ENCODE measurements at places on chromosomes 7 and 10.
A peak's percentile ranks its signal among the peaks of the same experiment; 100 is the strongest.

- peak; percentile 31 for DNase-seq
These were observed 44.8 kb upstream of the EGR2 start for GRCh38 chr10:62860946-62861345.

GRCh38 chr10:74150204-74150989 lies at the start of gene AP3M1:
Gene AP3M1 (minus strand): TSS chr10:74150828. CDS start chr10:74138379, 12,449 bp downstream.
- DNase-seq = no peak

GRCh38 chr7:145633513-145633912 lies 483.1 kb upstream of the CNTNAP2 start:
- no peak for DNase-seq

DNA sequence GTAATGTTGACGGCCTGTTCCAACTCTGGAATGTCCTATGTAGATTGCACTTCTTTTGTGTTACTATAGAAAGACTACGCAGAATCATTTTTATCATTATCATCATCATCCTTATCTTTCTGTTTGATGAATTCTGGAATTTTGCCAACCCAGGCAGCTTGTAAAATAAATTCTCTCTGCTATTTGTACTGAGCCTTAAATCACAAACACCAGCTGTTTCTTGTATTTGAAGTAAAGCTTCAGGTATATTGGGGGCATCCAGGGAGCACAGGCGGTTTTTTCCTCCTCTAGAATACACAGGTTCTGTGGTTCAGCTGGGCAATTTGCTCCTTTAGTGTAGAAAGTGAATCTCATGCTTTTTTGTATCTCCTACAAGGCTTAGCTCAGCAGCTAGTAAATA lies 14.9 kb upstream of the CPA5 start:
- DNase-seq = no peak

DNA sequence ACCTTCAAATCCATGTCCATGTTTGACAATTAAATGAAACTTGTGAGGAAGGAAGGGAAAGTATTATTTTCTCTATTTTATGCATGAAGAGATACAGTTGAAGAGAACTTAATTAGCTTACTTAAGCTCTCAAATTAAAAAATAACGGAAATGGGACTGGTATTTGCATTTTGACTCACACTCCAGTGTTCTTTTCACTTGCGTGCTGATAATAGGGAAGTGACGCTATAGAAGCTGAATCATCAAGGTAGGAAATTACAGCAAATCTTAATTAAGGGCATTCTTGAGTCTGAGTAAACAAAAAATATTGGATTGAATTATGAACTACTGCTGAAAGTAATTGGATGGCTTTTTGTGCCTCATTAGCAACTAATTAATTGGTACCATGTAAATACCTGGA lies 44.0 kb upstream of the NPVF start:
- DNase-seq = no peak

DNA sequence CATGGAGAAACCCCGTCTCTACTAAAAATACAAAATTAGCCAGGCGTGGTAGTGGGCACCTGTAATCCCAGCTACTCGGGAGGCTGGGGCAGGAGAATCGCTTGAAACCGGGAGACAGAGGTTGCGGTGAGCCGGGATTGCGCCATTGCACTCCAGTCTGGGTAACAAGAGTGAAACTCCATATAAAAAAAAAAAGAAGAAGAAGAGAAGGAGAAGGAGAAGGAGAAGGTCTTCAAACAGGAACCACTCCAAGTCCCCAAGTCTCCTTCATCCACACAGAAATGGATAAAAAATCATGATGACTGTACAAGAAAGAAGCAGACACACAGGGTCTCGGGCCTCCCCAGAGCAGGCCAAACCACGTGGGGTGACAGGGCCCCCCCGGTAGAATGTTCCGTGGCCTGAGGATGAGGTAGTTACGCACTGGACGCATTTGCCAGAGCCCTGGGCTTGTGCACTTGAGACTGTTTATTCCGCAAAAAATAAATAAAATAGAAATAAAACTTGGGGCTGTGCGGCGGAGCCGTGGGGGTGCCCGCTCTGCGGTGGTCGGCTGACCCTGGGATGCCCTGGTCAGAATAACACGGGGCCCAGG lies 15.8 kb downstream of the VENTX start:
- DNase-seq = no peak

- peak; percentile 79 for DNase-seq
These were observed 66.0 kb upstream of the DOCK1 start for GRCh38 chr10:126839094-126839761.
